ENCODE measurements at places on chromosomes 5 and 9. TPM values are rescaled to one million over a fixed set of nuclear protein-coding genes. Genes with fewer than 3 reads are reported as not detected.

The LHX6 gene
- total RNA-seq, result not detected

The TPM2 gene
- 13.2 TPM for total RNA-seq

The SPAG8 gene
- total RNA-seq, result 8.1 TPM

The PRSS3 gene
- total RNA-seq, result not detected

The NR6A1 gene
- not detected for total RNA-seq

The C1QTNF2 gene
- not detected for total RNA-seq

The IL9 gene
- not detected for total RNA-seq

The UBE2QL1 gene
- total RNA-seq, result 0.21 TPM

The GDA gene
- not detected for total RNA-seq

The IFNA21 gene
- not detected for total RNA-seq

The ANKRD31 gene
- 0.59 TPM for total RNA-seq

The SOHLH1 gene
- not detected for total RNA-seq

The CD72 gene
- total RNA-seq, result 8.7 TPM

The TRUB2 gene
- 26.6 TPM for total RNA-seq

The SLC6A7 gene
- not detected for total RNA-seq

The CHSY3 gene
- not detected for total RNA-seq

The DNAJC21 gene
- total RNA-seq, result 48.6 TPM

The FAM193B gene
- total RNA-seq, result 95.2 TPM

The SHOC1 gene
- not detected for total RNA-seq

The CD14 gene
- total RNA-seq, result 16.0 TPM

The ANKRD18B gene
- not detected for total RNA-seq

The PCDHB8 gene
- not detected for total RNA-seq

The SLC36A2 gene
- not detected for total RNA-seq

The RLN1 gene
- total RNA-seq, result 1.8 TPM

The NRARP gene
- 1.9 TPM for total RNA-seq

The ANGPTL2 gene
- total RNA-seq, result not detected

The CXCL14 gene
- total RNA-seq, result not detected

The TSLP gene
- not detected for total RNA-seq

The EIF4E1B gene
- total RNA-seq, result not detected

The DPH7 gene
- 77.5 TPM for total RNA-seq

The OR1J2 gene
- not detected for total RNA-seq
